ENCODE measurements at places on chromosomes 13 and 19. TPM values are rescaled to one million over a fixed set of nuclear protein-coding genes. Genes with fewer than 3 reads are reported as not detected.

DNA sequence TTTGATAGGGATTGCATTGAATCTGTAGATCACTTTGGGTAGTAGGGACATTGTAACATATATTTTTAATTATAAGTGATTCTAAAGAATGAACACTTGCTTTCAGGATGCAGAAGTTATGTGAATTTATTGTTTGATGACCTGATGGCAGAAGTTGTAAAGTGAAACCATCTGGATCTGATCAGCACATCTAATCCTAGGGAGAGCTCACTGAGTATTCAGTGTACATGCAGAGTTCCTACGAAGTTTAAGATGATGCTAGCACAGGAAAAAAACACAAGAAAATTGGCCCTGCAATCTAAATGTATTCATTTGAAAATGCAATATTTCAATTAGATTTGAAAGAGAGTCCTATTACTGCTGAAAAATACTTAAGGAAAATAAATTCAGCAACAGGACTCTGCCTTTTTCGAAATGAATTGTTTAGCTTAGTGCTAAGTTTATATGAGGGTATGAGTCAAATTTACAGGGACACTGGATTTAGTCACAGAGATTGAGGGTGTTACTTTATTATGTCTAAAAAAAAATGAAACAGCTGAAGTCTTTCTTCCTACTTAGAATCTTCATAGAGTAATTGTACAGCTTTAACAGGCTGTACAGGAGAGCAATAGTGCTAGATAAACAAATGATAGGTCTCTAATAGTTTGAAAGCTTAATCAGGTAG lies 385.7 kb downstream of the DCT start:
- no peak for DNase-seq

CD37 gene
- total RNA-seq, result 126 TPM

GRCh38 chr13:99012539-99012938 lies 34.7 kb upstream of the DOCK9 start:
- DNase-seq, result no peak

- DNase-seq, result no peak
Measured at GRCh38 chr13:24215732-24216131, 55.2 kb downstream of the SPATA13 start.

- DNase-seq, result peak; percentile 41
Measured at GRCh38 chr13:111388851-111389500, 68.5 kb downstream of the TEX29 start.

DNA sequence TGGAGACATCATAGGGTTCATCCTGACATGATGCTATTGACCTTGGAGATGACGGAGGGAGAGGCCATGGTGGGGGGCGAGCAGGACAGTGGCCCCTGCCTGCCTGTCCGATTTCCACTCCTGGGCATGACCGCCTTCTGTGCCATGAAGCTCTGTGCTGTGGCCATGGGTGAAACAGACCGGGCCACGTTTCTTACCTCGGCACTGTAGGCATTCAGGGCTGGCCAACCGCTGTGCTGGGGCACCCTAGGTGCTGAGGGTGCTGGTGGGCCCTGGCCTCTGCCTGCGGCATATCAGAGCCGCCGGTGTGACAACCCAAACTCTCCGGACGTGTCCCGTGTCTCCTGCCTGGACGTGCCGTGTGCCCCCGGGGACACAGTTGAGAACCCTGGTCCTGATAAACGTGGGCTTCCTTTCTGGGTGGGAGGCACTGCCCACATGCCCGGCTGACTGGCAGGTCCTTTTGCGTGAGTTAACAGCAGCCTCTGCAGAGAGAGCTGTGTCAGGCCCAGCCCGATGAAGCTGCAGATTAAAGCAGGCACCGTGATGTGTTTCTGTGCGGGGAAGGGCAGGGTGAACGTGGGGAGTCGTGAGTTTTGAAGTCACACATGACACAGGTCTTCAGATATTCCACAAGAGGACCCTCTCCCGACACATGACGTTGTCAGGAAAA lies 46.5 kb downstream of the TMEM255B start:
- DNase-seq, result no peak

GRCh38 chr19:20197747-20198146 lies 30.7 kb downstream of the ZNF486 start:
- DNase-seq, result no peak

SIGLEC8 gene
- not detected for total RNA-seq

- DNase-seq, result no peak
Measured at GRCh38 chr13:77724092-77724491, 26.6 kb downstream of the SLAIN1 start.

DNA sequence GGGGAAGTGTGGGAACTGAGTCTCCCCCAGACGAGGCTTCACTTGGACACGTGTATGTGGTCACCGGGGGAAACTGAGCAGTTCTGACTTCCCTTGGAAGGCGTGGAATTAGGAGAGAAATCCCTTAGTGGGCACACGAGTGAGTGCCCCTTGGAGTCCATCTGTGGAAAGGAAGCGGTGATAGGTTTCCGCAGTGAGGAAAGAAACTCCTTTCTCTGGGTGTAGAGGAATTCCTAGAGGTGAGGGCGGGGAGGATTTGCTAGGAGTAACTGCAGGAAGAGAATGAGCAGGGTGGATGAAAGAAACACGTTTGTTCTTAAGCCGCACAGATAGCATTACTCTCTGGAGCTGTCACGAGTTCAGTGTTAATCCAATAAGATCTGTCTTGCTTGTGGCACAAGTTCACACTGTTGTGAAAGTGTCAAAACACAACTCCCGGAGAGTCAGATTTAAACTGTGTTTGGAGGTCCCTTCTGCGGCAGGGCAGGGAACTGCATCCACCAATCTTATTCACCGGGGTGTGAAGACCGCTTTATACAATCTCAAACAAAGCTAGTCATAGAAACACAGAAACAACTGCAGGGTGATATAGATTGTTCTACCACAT lies 1.2 kb downstream of the KL start:
- DNase-seq, result peak; percentile 79

DNA sequence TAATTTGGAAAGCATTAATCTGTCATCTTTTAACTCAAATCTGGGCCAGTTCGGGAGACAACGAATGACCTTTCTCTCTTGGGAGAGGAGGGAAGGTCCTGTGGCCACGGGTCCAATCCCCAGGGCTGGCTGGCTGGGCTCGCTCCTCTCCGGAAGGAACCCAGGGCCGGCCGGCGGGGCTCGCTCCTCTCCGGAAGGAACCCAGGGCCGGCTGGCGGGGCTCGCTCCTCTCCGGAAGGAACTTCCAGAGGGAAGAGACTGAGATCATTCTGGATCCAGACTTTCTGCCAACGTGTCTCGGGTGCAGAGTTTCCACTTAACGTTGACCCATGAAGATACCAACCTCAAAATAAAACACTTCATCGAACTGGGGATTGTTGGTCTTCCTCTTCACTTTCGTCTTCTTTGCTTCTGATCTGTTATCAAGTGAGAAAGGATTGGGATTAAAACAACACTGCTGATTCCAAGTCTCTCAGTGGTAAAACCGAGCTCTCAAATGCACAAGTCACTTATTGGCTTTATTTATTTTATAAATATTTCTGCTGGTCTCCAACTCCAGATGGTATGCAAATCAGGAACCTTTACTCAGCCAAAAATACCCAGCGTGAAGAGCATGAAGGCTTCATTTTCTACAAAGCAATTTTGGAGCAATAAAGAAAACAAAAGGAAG lies 53.3 kb upstream of the C13orf46 start:
- DNase-seq, result no peak

DNA sequence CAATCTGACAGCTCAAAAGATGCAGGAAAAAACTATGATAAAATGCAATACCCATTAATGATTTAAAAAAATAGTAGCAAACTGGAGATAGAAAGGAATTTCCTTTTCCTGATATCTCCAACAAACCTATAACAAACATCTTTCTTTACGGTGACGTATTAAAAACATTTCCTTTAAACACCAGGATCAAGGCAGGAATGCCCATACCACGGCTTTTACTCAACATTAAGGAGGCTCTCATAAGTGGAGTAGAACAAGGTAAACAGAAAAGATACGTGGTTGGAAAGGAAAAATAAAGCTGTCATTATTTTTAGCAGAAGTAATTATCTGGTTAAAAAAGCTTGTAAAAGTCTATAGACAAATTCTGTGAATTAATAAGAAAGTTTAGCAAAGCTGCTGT lies 61.1 kb downstream of the MIPEP start:
- no peak for DNase-seq

DNA sequence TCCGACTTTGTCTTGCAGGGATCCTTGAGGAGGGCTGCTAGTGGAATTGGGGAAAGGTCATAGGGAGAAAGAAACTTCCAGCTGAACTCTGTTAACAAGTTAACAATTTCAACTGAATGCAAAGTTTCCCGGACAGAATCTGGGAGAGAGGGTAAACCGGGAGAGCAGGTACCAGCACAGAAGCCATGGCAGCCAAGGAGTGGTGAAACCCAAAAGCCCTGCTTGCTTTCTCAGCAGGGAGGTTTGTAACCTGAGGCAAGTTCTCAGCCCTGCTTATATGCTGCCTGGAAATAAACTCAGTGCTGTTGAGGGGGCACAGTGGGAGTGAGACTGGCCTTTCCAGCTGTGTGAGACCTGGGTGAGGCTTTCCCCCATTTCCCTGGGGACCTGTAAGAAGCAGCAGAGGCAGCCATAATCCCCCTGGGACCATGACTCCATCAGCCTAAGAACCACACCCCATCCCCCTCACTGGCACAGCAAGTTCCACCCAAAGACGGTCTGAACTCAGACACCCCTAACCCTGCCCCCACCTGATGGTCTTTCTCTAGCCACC lies 84.0 kb downstream of the SUCLA2 start:
- DNase-seq, result no peak

DNA sequence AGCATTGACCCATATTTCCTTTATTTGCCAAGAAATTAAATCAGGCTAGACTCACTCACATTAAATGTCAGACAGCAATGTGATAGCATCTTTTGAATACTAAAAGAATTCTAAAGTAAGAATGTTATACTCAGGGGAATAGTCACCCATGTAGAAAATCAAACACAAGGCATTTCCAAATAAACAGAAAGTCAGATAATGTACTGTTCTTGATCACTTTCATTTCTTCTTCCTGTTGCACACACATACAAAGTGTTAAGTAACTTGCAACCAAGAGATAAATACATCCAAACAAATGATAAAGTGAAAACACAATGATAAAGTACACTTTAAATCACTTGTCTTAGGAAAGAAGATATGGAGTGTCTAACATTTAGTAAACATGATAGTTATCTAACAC lies 1366.6 kb upstream of the MIR17HG start:
- no peak for DNase-seq

DNA sequence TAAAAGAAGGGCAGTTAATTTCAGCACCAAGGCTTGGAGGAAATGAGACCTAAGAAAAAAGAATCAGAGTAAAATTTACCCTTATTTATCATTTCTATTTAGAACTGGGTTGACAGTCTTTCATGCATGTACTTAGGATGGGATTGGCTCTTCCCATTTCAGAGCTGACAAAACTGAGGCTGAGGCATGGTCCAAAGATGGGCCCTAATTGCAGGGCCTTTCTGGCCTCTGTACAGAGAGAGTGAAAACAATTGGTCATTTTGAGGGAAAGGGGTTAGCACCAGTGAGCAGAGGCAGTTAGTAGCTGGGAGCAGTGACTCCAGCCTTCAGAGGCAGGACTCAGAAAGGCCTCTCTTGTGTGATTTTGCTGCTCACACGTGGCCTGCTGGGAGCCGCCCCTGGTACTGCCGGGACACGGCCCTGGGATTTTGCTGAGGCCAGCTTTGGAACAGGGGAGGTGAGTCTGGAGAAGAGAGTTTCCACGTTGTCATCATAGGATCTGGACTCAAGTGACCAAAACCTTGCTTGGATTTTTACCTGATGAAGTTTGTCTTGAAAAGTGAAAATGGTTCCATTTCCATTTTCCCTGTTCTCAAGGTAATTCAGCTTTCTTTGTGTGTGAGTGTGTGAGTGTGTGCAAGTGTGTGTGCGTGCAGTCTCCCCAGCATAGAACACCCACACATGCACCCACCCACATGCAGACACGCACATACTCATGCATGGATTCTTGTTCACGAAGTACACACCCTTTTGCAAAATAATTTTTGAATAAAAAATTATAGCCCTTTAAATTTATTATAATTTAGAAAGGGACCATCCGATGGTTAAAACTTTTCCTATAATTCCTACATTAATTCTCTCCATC lies at the start of gene ZNF536:
ZNF536 (plus strand) TSS at position 425 of the 865 bp plus-strand sequence. CDS start 71,179 bp downstream, outside the sequence.
- no peak for DNase-seq

- no peak for DNase-seq
Measured at GRCh38 chr13:24891476-24892108, 127.6 kb downstream of the RNF17 start.
